ENCODE measurements at places on chromosomes 7 and 10.

GRCh38 chr7:93367254-93367653, 135.1 kb downstream of the VPS50 start:
- no peak for DNase-seq

GRCh38 chr7:36827726-36828703, 103.7 kb upstream of the AOAH start:
- no peak for DNase-seq

DNA sequence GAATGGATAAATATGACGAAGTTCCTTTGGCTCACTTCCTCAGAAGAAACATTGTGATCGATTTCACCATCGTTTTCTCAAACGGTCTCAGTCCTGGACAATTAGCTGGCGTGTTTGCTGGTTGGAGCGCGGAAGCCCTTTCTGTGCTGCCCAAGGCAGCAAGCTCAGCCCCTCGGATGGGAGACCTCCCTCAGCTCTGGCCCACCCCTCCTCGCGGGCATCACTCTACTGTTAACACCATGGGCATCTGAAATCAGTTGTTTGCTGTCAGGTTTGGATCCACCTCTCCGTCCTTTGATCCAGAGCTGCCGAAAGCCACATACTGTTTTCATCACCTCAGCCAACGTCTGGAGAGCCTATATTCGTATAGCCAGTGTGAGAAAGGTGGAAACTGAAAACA, 68.2 kb downstream of the C10orf143 start:
- DNase-seq, result peak; percentile 68

GRCh38 chr10:71761105-71761511, 12.2 kb downstream of the VSIR start:
- DNase-seq, result no peak

DNA sequence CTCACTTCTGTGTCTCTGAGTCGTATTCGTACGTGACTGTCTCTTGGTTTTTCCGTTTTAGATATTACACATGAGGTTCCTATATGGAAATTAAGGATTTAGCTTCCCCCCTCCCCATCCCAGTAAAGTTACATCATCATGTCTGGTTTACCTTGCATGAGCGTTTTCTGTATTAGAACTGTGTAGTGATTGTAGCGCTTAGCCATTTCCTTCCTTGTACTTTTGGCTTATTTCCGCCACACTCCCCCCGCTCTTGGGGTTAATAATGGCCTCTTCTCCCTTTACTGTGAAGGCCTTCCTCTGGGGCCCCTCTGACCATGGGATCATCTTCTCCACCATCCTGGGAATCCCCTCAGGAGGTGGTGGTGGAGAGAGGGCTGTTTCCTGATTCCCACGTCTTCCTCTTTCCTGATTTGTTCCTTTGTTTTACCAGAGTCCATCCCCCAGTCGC, 27.2 kb upstream of the AP5Z1 start:
- DNase-seq, result no peak

All from lower leg skin (tissue), 4 donors.